ENCODE measurements at places on chromosomes 3 and 15.
A peak's percentile ranks its signal among the peaks of the same experiment; 100 is the strongest.

DNA sequence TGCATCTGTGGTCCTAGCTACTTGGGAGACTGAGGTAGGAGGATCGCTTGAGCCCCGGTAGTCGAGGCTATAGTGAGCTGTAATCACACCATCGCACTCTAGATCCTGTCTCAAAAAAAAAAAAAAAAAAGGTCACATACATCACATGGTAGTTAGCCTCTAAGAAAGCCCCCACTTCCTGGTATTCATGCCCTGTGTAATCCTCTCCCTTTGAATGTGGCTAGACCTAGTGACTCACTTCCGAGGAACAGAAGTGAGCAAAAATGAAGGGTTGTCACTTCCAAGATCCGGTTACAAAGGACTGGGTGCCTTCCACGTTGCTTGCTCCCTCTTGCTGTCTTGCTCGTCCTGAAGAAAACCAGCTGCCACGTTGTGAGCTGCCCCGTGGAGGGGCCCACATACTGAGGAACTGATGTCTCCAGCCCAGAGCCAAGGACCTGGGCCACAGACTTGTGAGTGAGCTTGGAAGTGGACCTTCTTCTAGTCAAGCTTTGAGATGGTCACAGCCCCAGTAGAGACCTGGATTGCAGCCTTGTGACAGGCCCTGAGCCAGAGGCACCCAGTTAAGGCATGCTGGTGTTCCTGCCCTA lies 12.6 kb upstream of the LCTL start:
- no peaks in the 10 kb centered on the region for H3K27me3 ChIP-seq
- H3K4me3 ChIP-seq = no peak overlapping the region
- no peak overlapping the region for H3K27ac ChIP-seq
- no peaks in the 10 kb centered on the region for H3K36me3 ChIP-seq

GRCh38 chr3:94460931-94461330 lies 398.1 kb downstream of the NSUN3 start:
- no peaks in the 10 kb centered on the region for H3K36me3 ChIP-seq
- no peak overlapping the region for H3K4me3 ChIP-seq
- DNase-seq = no peak

GRCh38 chr3:135576751-135577150 lies 388.8 kb upstream of the PPP2R3A start:
- H3K4me1 ChIP-seq = no peaks in the 10 kb centered on the region
- no peak for DNase-seq
- no peak overlapping the region for H3K4me3 ChIP-seq
- H3K27ac ChIP-seq = no peak overlapping the region

- no peaks in the 10 kb centered on the region for H3K27me3 ChIP-seq
- H3K36me3 ChIP-seq = no peaks in the 10 kb centered on the region
- no peak overlapping the region for H3K4me3 ChIP-seq
- no peak for DNase-seq
Measured at GRCh38 chr3:143150071-143150470, 30.5 kb downstream of the CHST2 start.

GRCh38 chr15:63044645-63045464 lies 2.3 kb downstream of the TPM1 start:
- DNase-seq = no peak
- H3K27ac ChIP-seq = no peak overlapping the region
- H3K4me3 ChIP-seq = no peak overlapping the region

DNA sequence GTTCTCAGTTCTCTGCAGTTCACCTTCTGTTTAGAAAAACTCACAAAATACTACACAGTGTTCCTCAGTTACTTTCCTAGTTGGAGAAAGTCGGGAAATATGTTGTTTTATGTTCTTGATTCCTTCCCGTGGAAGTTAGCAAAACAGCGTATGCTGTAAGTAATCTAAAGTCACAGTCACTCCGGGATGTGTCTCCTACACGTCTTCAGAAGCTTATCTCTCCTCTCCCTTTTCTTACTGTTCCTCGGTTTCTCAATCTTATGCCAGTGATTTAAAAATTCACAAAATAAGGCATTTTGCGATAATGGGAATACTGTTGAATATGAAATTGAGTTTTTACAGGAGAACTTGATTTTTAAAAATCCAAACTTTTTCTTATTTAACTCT lies 1.7 kb downstream of the HEG1 start:
- H3K27ac ChIP-seq = peak overlapping the region; percentile 89
- H3K36me3 ChIP-seq = no peaks in the 10 kb centered on the region
- H3K27me3 ChIP-seq = no peaks in the 10 kb centered on the region
- DNase-seq = no peak

- no peaks in the 10 kb centered on the region for H3K27me3 ChIP-seq
- peaks cover 4% of the 10 kb centered on the region for H3K4me1 ChIP-seq
- H3K36me3 ChIP-seq = no peaks in the 10 kb centered on the region
- no peak overlapping the region for H3K27ac ChIP-seq
Measured at GRCh38 chr3:125337506-125337905, 37.6 kb downstream of the ZNF148 start.

DNA sequence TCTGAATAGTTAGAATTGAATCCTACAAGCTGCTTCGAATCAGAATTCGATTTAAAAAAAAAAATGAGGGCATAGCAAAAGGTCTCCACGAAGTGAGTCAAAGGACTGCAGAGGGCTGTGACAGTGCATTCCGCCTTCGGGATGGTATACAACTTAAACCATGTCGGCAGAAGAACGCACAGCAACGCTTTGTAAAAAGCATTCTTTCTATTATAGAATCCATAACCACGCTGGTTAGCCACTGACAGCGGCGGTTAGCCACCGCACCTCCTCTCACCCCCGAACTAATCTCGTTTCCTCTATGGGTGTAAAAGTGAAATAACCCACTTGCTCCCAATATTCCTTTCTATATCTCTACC lies 664 bp upstream of the PIK3CA start:
- peaks cover 6% of the 10 kb centered on the region for H3K36me3 ChIP-seq
- peak overlapping the region; percentile 87 for H3K4me3 ChIP-seq
- no peaks in the 10 kb centered on the region for H3K27me3 ChIP-seq
- no peak for DNase-seq
- H3K4me1 ChIP-seq = peaks cover 15% of the 10 kb centered on the region

DNA sequence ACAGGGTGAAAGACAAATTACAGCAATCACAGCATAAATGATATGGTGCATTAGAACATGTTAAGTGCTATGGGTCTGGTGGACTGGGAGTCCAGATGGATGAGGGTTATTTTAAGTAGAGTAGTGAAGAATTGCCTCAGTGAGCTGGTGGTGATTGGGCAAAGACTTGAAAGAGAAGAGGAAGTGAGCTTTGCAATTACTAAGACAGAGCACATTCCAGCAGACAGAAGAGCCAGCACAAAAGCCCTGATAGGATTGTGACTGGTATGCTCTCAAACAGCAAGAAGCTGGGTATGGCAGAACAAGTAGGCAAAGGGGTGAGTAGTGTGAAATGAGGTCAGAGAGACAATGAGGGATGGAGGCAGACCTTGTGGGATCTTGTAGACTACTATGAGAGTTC lies 2.1 kb upstream of the ACKR4 start:
- no peaks in the 10 kb centered on the region for H3K36me3 ChIP-seq
- H3K4me3 ChIP-seq = no peak overlapping the region
- H3K4me1 ChIP-seq = no peaks in the 10 kb centered on the region
- no peak overlapping the region for H3K27ac ChIP-seq

DNA sequence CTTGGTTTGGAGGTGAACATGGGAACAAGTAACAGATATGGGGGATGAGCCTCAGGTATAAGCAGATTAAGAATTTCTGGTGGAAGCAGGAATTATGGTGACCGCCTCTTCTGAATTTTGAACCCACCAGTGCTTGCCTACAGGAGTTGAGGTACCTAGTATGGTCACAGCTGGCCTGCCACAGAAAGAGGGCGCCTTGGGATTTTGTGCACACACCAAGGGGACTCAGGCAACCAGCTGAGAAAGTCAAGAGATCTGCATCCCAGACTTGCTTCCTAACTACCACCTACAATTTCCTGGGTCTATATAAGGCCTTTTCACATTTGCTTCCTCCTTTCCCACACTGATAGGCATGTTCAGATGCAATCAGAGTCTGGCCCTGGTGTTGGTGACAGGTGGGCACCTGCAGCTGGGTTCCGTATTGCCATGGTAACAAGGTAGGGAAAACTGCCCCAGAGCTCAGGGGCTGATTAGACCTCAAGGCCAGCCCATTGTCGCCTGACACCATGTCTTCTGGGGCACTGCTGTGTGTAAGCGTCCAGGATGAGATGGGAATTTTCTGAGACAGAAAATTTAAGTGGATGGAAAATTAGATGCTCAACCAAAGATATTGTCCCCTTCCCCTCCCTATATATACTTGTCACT lies 75.9 kb upstream of the RASGRF1 start:
- no peak for DNase-seq
- no peaks in the 10 kb centered on the region for H3K4me1 ChIP-seq
- no peak overlapping the region for H3K4me3 ChIP-seq
- no peak overlapping the region for H3K27ac ChIP-seq
- H3K36me3 ChIP-seq = no peaks in the 10 kb centered on the region
- no peaks in the 10 kb centered on the region for H3K27me3 ChIP-seq

- no peak overlapping the region for H3K27ac ChIP-seq
- H3K36me3 ChIP-seq = no peaks in the 10 kb centered on the region
- H3K4me3 ChIP-seq = no peak overlapping the region
- DNase-seq = no peak
- no peaks in the 10 kb centered on the region for H3K27me3 ChIP-seq
Measured at GRCh38 chr3:192897005-192897404, 20.7 kb downstream of the MB21D2 start.

DNA sequence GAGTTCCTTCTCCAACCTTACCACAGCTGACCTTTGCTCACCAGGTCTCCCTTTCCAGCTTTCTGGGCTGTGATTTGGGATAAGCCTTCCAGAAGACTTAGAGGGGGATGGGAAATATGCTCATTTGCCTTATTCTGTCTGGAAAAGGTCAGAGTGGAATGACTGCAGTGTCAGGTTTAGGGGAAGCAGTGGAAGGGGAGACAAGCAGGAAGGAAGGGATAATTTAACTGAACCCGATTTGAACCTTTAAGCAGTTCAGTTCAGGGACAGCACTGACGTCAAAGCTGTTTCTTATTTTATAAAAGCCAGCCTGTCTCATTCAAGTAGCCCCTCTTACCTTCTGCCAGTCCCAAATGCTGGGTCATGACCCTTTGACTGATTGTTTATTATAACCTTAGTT lies 418.4 kb upstream of the RARB start:
- DNase-seq = no peak
- no peaks in the 10 kb centered on the region for H3K4me1 ChIP-seq
- H3K27me3 ChIP-seq = no peaks in the 10 kb centered on the region
- H3K4me3 ChIP-seq = no peak overlapping the region
- H3K36me3 ChIP-seq = no peaks in the 10 kb centered on the region

DNA sequence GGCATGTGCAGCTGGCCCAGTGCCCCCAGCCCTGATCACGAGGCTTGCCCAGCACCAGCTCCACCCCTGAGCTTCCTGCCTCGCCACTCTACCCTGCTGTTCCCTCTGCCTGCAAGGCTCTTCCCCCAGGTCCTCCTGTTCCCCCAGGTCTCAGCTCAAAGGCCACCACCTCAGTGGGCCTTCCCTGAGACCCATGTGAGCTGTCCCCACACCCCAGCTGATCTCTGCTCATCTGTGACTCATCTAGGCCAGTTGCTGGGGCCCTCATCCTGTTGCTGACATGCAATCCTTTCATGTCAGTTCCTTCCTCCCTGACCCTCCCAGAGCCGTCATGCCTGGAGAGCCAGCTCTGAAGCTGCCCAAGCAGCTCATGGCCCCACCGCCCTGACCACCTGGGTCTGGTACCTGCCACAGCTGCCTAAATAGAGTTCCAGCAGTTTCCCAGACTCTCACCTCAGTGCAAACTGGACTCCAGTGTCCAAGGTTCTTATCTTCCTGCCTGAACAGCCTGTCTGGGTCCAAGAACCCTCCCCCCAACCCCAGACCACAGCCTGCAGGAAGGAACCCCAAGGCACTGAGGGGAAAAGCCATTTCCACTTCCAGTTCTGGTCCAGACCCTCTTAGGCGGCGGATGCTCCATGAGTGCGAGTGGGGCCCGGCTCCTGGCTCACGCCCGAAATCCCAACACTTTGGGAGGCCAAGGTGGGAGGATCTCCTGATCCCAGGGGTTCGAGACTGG lies 116.6 kb upstream of the IQSEC1 start:
- H3K4me1 ChIP-seq = no peaks in the 10 kb centered on the region
- H3K36me3 ChIP-seq = no peaks in the 10 kb centered on the region
- H3K4me3 ChIP-seq = no peak overlapping the region
- H3K27ac ChIP-seq = no peak overlapping the region

DNA sequence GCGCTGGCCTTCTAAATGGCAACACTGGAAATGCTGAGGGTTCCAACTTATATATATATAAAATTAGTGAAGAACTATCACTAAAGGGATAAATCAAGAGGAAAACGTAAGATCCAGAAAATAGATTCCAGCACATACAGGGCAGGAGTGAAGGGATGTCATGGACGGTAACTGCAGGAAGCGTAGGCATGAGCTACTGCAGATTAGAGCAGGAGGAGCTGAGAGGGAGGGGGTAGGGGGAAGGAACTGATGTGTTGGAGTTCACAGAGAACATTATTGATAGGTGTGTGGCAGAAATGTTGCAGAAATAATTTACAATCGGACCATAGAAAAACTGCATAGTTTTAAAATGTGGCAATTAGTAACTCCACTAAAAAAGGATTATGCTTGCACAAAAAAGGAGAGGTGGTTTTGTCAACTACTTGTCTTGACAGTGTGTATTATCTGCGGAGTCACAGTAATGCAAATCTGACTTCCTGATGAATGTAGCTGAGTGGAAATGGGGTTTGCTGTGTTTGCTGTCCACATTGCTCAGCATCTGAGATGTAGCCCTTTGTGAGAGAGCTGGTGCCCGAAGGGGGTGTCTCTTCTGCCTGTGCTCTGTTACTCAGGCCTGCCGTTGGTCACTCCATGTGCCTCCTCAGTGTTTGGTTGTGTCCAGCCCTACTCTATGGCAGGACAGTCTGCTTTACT lies 61.2 kb downstream of the PAK2 start:
- H3K27ac ChIP-seq = no peak overlapping the region
- peaks cover 3% of the 10 kb centered on the region for H3K4me1 ChIP-seq
- peaks cover 7% of the 10 kb centered on the region for H3K36me3 ChIP-seq
- no peak overlapping the region for H3K4me3 ChIP-seq

DNA sequence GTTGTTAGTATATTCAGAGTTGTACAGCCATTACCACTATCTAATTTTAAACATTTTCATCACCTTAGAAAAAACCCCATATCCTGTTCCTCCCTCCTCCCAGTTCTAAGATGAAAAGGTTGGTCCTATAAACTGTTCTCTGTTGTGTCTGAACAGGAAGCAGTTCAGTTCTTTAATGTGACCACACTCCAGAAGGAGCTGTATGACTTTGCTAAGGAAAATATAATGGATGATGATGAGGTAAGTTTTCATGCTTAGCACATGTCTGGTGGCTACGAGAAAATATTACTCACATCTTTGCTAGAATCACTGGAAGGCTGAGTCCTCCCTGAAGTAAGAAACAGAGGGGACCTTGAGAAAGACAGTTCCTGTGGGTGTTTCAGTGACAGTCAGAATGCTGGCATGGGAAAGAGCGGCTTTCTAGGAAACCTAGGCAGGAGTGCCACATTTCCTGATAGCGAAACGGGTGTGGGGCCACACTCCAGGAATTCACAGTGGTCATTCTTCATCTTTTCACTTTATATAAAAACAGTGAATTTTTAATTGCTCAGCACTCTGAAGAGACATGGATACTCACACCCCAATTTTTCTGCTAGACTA lies 20.3 kb downstream of the CRTAP start:
- peaks cover 4% of the 10 kb centered on the region for H3K36me3 ChIP-seq
- H3K27ac ChIP-seq = no peak overlapping the region

All from naive thymus-derived CD4-positive, alpha-beta T cell (primary cell).